ENCODE measurements at places on chromosomes 11 and 22. TPM values are rescaled to one million over a fixed set of nuclear protein-coding genes. Genes with fewer than 3 reads are reported as not detected.

NELL1 gene
- 0.65 TPM for total RNA-seq

TMEM151A gene
- 0.71 TPM for total RNA-seq

PTS gene
- 45.3 TPM for total RNA-seq

CYB5R2 gene
- total RNA-seq: 2.7 TPM

OPCML gene
- total RNA-seq: 0.83 TPM

TMEM41B gene
- 18.7 TPM for total RNA-seq

CLNS1A gene
- 74.8 TPM for total RNA-seq

SCN3B gene
- 2.0 TPM for total RNA-seq

SCGB1C1 gene
- not detected for total RNA-seq

SOX6 gene
- 3.3 TPM for total RNA-seq

DDTL gene
- 3.2 TPM for total RNA-seq

LRRC4C gene
- 4.0 TPM for total RNA-seq

TIMP3 gene
- total RNA-seq: 566 TPM

FBXO3 gene
- 49.2 TPM for total RNA-seq

SOX10 gene
- 12.9 TPM for total RNA-seq

ST14 gene
- 1.2 TPM for total RNA-seq

MB gene
- total RNA-seq: 0.63 TPM

MEI1 gene
- total RNA-seq: 0.46 TPM

KRTAP5-10 gene
- total RNA-seq: not detected

NPTXR gene
- 15.0 TPM for total RNA-seq

TSG101 gene
- total RNA-seq: 93.2 TPM

PYGM gene
- 32.8 TPM for total RNA-seq

MCHR1 gene
- not detected for total RNA-seq

GAS2L1 gene
- total RNA-seq: 29.1 TPM

MMP12 gene
- not detected for total RNA-seq

MAP6 gene
- 25.3 TPM for total RNA-seq

SCGB2A2 gene
- not detected for total RNA-seq

SLC16A8 gene
- 0.65 TPM for total RNA-seq

NARS2 gene
- 9.4 TPM for total RNA-seq

PKNOX2 gene
- total RNA-seq: 2.9 TPM

AMOTL1 gene
- total RNA-seq: 190 TPM

OR51B5 gene
- not detected for total RNA-seq

CNIH2 gene
- 0.40 TPM for total RNA-seq

RAG1 gene
- 0.33 TPM for total RNA-seq

TSKU gene
- total RNA-seq: 46.2 TPM

RASD2 gene
- total RNA-seq: 18.4 TPM

OR8G5 gene
- not detected for total RNA-seq

OR5B21 gene
- not detected for total RNA-seq

NLRP14 gene
- total RNA-seq: not detected

BACE1 gene
- total RNA-seq: 23.4 TPM

APOL3 gene
- total RNA-seq: 76.3 TPM

RTN4RL2 gene
- total RNA-seq: not detected

DNAJB13 gene
- total RNA-seq: not detected

OR5A2 gene
- not detected for total RNA-seq

KCNJ1 gene
- not detected for total RNA-seq

MAJIN gene
- not detected for total RNA-seq

RPS13 gene
- 2,253 TPM for total RNA-seq

OR2AG2 gene
- total RNA-seq: not detected
